GM18507 (cell line): ENCODE measurements at places on chromosomes 3 and 15.

GRCh38 chr3:8210882-8211341 lies 290.7 kb upstream of the LMCD1 start:
- no peak for DNase-seq

- no peak for DNase-seq
Measured at GRCh38 chr3:153438271-153438670, 276.2 kb downstream of the RAP2B start.

DNA sequence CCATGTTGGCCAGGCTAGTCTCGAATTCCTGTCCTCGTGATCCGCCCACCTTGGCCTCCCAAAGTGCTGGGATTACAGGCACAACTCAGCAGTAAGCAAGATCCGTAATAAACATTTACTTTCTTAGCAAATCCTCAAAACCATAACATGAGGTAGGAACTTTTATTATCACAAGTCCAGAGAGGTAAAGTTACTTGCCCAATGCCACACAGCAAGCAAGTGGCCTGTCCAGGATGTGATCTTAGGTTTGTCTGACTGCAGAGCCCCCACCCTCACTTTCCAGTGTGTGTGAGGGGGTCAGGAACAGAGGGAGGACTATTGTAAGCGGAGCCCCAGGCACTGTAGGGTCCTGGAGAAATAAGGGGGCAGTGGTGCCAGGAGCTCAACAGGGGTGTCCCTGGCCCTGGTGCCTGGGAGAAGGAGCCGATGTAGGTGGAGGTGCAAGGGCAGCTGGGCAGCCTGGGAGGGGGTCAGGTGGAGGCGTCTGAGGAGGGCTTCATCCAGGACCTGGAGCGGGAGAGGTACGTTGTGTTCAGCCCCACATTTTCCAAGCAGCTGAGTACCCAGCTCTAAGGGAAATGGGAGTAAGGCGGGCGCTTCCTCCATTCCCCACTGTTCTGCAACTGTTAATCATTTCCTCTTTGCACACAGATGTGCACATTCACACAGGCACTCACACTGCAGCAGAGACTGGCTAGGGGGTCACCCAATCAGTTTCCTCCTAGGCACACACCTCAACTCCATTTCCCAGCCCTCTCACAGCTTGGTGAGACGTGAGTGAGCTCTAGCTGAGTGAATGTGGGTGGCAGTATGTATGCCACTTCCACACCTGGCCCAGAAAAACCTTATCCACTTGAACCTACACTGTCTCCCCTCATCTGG lies 5.9 kb downstream of the RPUSD3 start:
- DNase-seq = no peak

- DNase-seq = no peak
Measured at GRCh38 chr15:35304389-35304788, 219.3 kb upstream of the NANOGP8 start.

DNA sequence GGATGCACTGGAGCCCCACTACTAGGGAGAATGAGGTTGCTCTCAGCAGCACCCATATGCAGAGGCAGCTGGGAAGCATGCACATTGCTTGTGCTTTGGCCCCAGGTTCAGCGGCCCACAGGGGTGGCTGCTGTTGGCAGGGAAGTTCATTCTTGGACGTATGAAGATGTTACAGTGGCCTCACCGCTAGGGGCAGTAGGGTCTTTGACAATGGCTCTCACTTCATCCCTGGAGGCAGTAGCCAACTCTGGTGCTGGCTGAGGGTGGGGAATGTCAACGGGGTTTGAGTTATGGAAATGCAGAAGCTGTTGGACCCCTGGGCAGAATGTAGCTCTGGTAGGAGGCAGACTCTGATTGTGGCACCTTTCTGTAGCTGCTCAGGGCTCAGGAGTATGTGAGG lies 279.9 kb downstream of the SCAPER start:
- DNase-seq = no peak

GRCh38 chr3:129514563-129514962 lies 13.9 kb upstream of the RHO start:
- DNase-seq = no peak

DNA sequence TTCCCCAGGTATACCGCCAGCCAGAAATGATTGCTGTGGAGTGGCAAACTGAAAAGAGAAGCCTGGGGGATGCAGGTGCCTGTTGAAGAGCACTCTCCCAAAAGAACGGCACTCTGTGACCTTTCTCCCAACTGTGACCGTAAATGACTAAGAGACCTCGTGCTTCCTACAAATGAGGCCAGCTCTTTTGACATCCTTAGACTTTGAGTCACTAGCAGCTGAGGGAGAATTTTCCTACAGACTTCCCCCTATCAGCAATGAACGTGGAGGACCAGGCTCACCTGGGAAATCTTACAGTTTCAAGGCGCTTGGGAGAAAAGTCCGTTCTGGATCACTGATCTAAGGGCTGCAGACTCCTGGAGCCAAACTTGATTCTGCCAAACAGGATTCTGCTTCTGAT lies 8.6 kb downstream of the AQP9 start:
- DNase-seq = no peak

DNA sequence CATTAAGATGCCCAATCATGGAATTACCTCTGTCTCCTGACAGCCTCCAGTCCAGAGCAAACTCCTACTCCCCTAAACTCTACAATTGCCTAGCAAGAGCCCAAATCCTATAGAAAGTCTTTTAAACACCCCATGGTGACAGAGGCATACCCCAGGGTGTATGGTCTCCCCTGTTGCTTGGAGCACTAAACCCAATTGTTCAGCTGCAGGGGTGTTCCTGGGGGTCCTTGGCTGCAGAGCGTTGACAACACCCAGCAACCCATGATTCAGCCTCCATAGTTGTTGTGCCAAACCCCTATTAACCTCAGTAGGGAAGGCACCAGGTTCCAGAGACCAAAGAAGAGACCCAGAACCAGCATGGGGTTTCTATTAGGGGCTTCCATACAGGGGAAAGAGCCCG lies 41.8 kb upstream of the NEDD4 start:
- DNase-seq = no peak
